HFF-Myc (cell line): ENCODE measurements at places on chromosomes 3 and 15.

DNA sequence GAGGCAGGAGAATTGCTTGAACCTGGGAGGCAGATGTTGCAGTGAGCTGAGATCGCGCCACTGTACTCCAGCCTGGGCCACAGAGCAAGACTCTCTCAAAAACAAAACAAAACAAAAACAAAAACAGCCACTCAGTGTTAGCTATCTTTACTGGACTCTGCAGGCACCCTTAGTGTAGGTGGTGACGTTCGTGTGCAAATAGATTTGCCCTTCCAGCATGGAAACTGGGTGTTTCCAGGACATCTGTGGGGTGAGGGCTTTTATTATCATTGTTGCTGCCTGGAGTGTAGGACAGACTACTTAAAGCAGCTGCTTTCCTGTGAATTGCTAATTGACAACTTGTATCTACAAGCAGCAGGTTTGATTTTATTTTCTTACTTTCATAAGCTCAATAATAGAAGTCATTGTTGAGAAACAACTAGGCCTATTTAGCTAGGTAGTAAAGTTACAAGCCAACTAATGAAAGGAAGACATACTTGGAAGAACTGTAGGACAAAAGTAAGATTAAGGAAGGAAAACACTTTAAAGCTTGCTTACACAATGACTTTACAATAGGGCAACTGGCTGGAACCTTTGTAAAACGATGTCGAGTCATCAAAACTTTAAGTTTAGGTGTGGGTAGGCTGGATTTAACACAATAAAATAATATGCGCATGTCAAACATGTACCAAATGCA, 25.4 kb upstream of the SPPL2A start:
- DNase-seq: no peak

GRCh38 chr3:172142864-172143451, 103.6 kb downstream of the FNDC3B start:
- DNase-seq: no peak

GRCh38 chr15:35078221-35078915, 6.7 kb downstream of the NANOGP8 start:
- DNase-seq: peak; percentile 21

DNA sequence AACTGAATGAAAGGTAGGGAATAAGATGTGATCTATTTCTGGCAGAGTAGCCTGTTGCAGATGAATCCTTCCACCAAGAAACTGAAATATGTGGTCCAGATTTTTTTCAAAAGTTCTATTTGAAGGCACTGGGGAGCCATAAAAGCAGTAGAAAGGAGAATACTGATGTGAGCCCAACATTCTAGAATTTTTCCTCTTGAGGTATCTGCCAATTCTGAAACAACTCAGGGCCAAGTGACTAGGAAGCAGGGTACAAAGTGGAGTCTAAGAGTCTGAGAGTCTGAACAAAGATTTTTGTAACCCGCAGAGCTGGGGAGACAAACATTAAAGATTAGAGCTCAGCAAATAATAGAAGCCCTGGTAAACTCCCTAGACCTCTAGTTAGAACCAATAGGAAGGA, 58.3 kb upstream of the SLCO3A1 start:
- no peak for DNase-seq

DNA sequence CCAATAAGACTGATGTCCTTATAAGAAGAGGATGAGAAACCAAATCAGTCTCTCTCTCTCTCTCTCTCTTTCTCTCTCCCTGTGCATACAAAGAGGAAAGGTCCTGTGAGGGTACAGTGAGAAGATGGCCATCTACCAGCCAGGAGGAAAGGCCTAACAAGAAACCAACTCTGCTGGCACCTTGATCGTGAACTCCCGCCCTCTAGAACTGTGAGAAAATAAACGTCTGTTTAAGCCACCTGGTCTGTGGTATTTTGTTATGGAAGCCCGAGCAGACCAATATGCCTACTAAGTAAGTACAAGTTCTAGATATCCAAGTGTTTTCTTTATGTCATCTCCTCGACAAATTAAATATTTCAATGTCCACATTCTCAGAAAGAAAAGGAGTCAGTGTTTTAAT, 44.9 kb upstream of the TMC3 start:
- no peak for DNase-seq

DNA sequence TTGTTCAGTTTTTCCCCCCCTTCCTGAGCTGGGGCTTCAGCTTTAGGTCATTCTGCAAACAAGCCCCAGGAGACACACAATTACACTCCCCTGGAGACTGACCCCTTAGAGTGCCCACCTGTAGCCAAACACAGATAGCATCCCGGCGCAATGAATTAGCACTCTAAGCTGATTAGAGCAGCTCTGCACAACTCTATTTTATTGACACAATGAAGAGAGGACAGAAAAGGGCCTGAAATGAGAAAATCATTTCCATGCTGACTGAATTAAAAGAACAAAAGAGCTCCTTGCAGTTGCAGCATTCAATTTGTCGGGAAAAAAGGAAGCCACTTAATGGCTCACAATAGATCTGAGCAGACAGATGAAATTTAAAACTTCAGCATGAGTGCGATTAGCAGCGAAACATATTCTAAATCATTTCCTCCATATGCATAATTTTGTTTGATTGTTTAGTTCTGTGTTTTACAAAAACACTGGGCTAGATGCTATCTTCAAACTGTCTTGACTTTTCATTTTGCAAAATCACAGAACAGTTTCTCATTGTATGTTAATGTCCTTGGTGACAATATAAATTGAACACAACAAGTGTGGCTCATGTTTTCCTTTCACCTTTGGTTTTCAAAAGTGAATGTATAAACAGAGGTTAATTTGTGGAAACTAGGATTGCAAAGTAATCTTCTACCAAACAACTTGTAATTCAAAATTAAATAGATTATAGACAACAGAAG, 308.6 kb downstream of the MECOM start:
- DNase-seq: no peak

DNA sequence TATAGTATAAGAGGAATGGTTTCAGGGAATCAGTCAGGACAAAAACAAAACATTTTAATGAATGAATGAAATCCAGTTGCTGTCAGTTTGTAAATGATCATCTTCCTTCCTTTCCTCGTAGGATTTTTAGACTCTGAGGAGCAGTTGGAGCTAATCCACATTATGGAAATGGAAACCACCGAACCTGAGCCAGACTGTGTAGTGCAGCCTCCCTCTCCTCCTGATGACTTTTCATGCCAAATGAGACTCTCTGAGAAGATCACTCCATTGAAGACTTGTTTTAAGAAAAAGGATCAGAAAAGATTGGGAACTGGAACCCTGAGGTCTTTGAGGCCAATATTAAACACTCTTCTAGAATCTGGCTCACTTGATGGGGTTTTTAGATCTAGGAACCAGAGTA, 3.1 kb downstream of the TIPARP start:
- no peak for DNase-seq

GRCh38 chr3:71591101-71591500, 7.6 kb upstream of the FOXP1 start:
- no peak for DNase-seq

DNA sequence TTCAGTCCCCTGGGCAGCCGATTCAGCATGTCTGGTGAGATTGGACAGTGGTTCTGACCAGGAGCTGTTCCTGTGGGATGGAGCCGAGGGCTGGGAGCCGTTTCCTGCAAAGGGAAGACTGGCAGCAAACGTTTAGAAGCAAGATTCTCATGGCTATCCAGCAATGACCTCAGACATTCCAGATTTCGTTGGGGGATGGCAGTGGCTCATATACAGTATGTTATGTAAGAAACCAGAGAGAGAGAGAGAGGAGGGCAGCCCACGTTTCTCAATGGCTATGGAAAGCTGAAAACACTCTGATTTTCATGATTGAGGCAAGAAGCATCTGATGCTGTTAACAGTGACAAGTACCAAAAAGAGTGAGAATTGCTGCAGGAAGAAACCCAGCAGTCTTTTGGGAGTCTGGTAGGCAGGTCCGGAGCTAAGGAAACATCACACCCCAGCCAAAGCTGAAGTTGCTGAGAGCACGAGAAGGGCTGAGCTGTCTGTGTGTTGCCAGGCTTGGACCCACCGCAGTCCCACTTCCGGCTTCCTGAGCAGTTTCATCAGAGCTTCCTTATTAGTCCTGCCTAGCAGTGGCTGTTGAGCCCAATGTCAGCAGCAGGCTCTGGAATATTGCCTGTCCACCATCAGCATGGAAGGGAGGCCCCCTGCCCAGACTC, 25.6 kb upstream of the VPS8 start:
- DNase-seq: peak; percentile 54

DNA sequence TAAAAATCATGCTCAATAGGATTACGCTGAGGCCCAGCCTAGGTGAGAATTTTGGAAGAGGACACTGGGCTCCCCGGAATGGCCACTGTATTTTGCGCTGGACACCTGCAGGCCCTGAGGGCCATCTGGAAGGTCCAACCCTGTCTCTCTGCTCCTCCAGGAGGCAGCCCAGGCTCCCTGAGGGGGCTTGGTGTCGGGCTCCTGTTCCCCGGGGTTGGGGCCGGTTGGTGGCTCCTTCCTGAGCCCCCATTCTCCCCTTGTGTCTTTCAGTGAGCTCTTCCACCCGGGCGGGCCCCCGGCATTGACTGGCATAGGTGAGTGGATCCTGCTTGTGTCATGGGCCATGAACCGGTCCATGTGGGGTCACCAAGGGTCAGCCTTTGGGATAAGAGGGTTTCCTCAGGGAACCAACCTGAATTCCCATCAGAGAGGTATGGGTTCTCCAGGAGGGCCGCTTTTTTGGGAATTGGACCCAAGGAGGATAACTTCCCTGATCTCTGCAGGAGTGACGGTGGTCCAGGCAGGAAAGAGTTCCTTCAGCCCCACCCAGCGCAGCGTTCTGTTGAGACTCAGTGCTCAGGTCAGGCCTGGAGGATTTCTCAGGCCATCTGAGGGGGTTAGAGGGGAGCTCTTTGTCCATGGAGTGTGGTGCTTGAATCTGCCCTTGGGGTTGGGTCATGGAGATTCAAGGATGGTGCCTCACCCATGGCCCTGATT, 187.8 kb downstream of the UBE3A start:
- DNase-seq: no peak

DNA sequence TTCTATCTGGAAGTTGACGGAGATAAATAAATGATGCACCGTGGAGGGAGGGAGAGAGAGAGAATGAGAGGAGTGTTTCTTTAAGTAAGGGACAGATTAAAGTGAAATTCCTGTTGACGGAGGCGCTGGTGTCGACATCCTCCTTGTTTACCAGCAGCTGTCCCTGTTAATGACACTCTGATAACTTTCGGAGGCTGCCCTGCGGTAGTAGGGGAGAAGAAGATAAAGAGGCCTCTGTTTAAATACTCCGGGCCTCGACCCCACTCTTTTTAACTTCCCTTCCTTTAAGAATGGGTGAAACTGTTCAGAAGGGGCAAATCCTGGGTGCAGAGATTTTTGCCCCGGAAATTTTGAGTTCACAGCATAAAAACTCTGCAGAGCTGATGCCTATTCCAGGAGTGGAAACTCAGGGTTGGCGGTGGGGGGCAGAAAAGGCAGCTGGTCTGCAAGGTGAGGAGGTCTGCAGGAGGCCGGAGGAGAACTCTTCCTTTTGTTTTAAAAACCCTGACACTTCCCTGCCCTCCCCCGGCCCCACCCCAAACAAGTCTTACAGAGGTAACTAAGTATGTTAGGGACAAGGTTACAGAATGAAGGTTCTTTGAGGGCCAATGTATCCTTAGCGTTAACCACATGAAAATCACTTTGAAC, 276.6 kb upstream of the NR2F2 start:
- DNase-seq: no peak

DNA sequence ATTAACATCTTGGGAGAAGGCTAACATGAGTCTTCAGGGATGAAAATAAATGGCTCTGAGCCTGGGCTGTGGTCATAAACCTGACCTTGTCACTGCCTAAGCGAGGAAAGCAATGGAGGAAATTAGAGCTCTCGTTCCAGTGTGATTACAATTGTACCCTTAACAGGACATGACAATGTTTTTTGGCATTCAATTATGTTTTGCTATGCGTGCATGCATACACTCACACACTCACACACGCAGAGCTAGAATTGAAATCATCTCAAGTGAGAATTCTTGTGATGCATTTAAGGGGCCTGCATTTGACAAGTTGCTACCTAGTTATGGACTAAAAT, 24.1 kb downstream of the ZNF80 start:
- no peak for DNase-seq

GRCh38 chr3:133121450-133121849, 83.3 kb downstream of the TMEM108 start:
- DNase-seq: no peak

DNA sequence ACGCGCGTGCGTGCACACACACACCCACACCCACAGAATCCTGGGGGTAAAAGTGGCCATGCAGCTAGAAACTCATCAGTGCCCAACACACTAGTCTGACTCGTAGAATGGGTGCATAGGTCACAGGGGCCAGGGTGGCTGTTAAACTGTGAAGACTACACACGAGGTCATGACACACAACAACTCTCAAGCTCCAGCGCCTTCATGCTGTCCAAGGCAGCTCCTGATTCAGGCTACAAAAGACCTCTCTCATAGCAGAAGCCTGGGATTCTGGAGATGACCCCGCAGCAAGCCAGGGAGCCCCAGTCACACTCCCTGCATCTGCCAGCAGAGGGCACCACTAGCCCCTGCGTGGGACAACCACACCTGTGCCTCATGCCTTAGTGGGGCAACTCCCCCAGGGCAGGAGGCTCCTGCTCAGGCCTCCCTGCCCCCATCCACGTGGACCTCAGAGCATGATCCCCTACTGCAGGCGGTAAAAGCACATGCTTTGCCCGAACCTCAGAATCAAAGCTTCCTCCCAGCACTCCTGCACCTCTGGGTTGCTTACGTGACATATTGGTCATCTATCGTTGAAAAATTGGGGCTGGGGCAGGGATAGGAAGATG, 93.1 kb downstream of the LRIG1 start:
- no peak for DNase-seq

DNA sequence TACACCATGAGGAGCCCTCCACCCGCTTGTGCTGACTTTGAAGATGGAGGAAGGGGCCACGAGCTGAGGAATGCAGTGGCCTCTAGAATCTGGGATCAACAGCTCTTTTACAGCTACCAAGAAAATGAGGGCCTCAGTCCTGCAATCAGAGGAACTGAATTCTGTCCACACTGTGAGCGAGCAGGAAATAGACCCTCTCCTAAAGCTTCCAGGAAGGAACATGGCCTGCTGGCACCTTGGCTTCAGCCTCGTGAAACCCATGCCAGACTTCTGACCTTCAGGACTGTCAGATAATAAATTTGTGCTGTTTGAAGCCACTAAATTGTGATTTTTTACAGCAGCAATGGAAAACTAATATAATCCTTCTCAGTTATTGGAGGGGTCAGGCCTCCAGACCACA, 61.9 kb downstream of the RAB11A start:
- DNase-seq: no peak

DNA sequence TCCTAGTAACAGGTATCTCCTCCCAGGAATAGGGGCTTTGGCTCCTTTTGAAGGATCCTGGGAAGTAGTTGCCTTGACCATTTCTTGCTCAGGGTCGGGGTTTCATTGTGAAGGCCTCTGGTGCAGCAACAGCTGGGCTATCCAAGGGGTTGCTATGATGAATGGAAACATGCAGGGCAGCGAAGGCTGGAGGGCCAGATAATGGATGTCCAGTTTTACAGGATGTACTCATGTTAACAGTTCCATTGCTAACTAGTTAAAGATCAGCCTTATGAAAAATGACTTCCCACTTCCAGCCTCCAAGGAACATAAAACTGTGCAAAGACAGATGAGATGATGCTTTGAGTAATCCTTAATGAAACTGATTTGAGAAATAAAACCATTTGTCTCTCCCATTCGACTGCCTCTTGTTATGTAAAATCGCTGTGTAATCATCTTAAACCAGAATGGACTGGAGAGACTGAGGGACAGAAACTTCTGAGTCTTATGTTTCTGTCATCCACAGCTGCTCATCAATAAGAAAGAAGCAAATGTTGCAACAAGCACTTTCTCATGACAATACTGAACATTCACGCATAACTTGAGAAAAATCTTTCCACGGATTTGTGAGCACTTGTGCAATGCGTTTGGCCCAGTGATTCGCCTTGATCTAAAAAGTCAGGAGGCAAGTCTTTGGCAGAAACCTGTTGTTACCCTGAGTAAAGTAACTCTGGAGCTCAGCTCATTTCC, 473.5 kb upstream of the RGMA start:
- DNase-seq: no peak
